ENCODE measurements at places on chromosomes 6 and 20.

GRCh38 chr6:52984247-52984646 is 10.8 kb downstream of the GSTA4 start:
- DNase-seq = peak; percentile 44

DNA sequence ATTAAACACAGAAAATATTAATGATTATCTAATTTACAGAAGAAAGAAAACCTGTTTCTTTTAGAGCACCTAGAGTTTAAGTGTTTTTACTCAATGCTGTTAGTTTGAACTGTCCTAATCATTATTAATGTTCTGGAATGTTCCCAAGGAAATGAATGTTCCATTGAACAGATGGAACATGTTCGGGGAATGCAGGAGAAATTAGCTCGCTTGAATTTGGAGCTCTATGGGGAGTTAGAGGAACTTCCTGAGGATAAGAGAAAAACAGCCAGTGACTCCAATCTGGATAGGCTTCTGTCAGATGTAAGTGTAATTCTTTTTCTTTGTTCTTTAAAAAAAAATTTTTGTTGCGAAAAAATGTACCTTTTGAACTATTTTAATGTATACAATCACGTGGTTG is 10.8 kb upstream of the ECT2L start:
- DNase-seq = no peak

DNA sequence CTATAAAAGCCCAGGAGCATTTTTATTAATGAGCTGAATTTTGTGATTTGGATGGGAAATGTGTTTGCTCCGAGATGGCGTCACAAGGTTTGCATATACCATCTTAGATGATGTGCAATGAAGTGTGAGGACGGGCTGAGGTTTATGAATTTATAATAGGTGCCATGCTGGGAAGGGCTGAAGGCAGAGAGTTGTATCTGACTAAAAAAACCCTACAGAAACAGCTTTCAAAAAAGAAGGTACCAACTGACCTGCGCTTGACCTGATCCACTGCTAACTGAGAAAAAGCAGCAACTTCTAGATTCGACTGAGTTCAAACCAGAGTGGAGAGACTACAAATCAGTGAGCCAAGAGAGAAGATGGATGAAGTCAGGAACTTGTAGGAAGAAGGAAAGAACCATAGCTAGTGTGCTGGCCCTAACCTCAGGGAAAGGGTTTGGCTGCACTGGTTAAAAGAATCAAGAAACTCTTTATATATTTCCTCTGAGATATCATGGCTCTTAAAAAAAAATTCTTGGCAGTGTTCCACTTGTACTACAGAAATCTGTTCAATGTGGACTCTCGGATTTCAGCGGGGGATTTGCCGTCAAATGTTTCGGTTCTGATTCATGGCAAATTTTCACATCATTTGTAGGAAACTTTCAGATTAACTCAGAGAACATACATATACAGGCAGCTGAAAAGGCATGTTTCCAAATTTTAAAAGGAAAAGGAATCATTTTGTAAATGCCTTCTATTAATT is 56.5 kb upstream of the HDGFL1 start:
- DNase-seq = no peak

DNA sequence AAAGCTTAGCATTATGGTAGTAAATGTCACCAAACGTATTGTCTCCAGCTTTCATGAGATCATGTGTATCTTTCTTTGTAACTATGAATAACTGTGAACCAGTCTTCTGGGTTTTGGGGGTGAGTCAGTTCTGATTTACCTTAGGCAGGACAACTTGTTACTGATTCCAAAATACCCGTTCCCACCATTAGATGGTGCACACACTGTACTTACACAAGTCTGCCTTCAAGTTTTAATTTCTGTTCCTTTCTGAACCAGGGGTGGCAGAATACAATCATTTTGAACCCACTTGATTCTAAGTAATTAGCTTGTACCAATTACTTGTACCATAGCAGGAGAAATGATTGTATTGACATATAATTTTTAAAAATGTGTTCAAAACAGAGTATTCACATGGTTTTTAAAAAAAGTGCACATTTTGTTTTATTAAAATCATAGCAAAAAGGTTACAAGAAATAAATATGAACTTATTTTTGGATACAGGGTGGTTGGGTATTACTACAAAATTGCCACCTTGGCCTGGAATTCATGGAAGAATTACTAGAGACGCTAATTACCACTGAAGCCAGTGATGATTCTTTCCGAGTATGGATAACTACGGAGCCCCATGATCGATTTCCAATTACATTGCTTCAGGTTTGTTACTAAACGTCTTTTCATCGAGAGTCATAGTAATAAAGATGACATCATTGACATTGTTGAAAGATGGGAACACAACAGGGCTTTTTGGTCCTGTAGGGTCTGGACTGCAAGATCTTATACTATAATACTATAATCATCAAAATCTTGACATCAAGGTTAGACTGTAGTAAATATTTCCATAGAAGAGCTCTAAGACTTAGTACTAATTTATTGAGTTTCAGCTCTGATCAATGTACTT is 75.2 kb upstream of the GLP1R start:
- DNase-seq = no peak

DNA sequence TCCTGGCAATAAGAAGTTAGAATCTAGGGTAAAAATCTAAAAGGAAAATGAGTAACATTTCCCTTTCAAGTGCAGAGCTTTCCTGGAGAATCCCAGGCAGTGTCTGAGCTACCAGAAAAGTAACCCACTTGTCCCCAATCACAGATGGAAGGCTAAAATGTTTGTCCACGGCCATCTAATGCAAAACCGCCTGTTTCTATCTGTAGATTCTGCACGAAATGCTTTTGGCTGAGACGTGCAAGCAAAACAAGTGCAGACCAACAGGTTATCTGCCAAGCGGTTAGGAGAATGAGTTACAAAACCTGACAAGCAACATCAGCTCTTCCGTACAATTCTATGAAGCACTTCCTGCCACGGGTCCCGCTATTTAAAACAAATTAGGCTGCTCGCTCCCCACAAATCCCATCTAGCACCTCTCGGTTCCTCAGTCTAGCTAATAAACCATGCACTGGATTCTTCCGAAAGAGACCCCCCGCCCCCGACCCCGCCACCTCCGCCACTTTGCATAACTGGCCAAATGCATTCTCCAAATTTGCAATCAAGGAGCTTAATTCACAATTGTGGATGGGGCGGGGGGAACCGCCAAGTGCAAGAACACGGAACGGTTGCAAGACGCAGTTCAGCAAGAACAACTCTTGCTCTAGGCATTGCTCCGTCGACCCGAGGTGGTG is 1.4 kb downstream of the ELOVL5 start:
- DNase-seq = no peak

DNA sequence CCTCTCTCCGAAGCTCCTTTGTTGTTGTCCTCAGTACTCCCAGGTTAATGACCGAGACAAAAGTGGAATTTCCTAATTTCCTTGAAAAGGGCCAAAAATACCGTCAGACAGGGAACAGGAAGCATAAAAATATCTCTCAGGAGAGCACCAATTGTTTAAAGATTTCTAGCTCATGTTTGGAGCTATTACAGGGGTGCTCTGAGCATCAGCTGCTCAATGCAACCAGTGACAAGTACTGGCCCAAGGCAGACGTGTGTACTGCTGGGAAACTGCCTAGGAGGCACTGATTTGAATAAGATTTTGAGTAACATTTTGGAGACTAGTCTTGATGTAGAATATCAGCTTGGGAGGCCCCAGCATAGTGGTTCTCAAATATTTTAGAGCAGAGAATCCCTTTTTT is 17.3 kb downstream of the LAMA4 start:
- DNase-seq = no peak

DNA sequence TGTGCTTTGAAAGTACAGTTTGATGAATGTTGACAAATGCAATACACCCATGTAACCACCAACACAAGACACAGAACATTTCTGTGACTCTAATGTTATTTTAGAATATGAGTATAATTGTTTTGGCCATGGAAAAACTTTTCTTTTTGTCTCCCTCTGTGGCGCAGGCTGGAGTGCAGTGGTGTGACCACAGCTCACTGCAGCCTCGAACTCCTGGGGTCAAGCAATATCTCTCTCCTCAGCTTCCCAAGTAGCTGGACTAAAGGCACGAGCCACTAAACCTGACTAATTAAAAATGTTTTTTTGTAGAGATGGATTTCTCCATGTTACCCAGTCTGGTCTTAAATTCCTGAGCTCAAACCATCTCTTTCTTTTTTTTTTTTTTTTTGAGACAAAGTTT is 20.3 kb upstream of the BCAS4 start:
- no peak for DNase-seq

DNA sequence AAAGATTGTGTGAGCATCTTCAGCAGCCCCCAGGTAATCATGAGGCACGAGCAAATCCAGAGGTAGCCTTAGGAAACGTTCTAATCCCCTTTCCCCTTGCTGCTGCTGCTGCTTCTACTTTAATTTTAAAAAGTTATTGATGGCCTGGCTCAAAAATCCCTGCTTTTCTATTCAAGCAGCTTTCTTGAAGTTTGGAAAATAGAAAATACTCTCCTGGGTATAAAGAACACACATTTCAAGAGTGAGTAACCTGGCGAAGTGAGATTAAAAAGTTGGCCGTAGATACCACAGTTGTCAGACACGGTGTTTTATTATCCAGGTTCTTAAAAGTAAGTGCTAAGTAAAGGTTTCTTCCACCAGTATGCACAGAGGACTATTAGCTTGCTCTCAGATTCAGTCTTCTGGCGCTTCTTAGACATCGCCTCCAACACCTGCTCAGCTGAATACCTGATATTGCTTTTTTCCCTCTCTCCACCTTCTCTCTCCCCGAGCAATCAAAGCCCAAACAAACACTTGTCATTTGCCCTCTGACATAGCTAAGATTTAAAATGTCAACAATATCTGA is 150.7 kb downstream of the EDN3 start:
- DNase-seq = no peak

GRCh38 chr6:51028276-51028675 is 209.6 kb downstream of the TFAP2B start:
- no peak for DNase-seq

DNA sequence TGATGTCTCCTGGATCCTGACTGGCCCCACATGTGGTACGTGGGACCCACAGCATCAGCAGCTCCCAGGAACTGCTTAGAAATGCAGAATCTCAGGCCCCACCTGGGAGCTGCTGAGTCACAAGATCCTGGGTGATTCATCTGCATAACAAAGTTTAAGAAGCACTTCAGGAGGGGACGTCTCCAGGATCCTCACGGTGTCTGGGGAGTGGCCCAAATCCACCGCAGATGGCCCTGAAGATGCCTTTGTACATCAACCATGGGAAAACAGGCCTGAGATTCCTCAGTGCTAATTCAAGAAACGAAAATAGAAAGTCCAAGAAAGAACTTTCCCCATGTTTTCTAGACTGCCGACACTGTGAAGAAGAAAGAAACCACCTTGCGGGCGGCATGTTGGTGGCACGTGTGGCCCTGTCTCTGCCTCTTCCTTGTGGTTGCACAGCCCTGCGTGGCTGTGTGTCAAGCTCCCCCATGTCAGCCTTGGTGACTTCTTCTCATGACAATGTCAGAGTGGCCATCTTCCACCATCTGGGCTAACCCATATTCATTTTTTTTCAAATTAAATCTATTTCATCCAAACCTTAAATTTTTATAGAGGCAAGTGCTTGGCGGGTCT is 26.1 kb downstream of the RRBP1 start:
- DNase-seq = no peak

DNA sequence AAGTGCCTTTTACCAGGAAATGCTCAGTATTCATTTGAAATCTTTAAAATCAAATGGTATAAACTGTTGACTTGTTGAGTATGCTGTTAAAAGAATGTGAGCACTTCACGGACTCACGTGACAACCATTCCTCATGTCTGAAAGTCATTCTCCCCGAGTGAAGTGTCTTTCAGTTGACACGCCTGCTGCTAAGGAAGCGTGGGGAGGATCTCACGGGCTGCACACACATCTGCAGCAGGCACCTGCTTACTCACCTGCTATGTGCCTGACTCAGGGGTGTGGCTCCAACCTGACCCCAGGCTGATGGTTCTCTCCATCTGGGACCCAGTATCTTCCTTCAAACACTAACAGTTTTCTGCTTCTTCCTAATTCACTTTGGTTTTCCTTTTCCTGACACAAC is 32.7 kb downstream of the WDR27 start:
- DNase-seq = no peak

GRCh38 chr6:101396548-101397173 is 3.2 kb downstream of the GRIK2 start:
- peak; percentile 60 for DNase-seq

DNA sequence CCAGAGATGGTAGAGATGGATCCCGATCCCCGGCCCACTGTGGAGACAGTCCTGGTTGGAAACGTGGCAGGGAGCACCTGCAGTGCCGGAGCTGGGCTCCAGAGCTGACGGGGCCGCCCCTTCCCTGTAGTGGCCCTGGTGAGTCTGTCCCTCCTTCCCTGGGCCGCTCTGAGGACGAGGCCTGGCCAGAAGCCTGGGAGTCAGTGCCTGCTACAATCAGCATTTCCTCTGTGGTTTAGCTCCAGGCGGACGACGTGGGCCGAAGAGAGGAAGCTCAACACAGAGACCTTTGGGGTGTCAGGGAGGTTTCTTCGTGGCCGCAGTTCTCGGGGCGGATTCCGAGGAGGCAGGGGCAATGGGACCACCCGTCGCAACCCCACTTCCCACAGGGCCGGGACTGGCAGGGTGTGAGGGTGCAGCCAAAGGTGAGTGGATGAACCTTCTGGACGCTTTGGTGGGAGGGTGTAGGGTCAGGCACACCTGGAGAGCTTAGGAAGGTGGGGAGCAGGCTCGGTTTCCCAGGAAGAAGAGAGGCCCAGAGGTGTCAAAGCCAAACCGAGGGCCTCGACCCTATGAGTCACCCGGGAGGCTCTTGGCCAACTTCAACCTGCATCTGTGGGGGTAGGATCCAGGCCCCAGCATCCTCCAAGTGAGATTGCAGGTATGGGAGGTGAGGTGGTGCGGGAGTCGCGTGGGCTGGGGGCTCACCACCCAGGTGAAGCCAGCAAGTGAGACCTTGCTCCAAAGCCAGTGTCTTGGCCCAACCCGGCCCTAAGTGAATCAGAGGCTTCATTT is 9.9 kb downstream of the PSMA7 start:
- DNase-seq = no peak

- no peak for DNase-seq
These were observed 274.9 kb downstream of the RFPL4B start for GRCh38 chr6:112622036-112622435.

DNA sequence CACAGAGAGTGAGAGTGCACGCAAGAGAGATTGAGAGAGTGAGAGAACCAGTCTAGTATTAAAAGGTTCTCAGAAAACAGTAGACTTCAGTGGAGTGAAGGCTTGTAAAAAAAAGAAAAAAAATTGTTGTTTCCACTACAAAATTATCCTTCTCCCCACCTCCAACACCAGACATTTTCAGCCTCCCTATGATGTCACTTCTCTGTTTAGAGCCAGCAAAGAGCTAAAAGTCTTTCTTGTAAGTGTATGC is 77.8 kb downstream of the BACH2 start:
- no peak for DNase-seq

- peak; percentile 57 for DNase-seq
These were observed 938 bp downstream of the WRNIP1 start for GRCh38 chr6:2765896-2766766.

GRCh38 chr6:46104209-46104608 is 25.6 kb upstream of the ENPP4 start:
- no peak for DNase-seq

- DNase-seq = no peak
These were observed 15.6 kb downstream of the SNX5 start for GRCh38 chr20:17952692-17953684.

- DNase-seq = no peak
These were observed 173.9 kb downstream of the LRFN2 start for GRCh38 chr6:40413239-40413638.

GRCh38 chr6:110246378-110246777 is 66.2 kb downstream of the CDC40 start:
- DNase-seq = no peak

All from stimulated activated CD8-positive, alpha-beta memory T cell treated with anti-CD3 and anti-CD28 coated beads, Interleukin-4, amount 100 ng/mL, for 48 hours (primary cell).